Thyroid gland (tissue), 4 donors: ENCODE measurements at places on chromosomes 2 and 18.

DNA sequence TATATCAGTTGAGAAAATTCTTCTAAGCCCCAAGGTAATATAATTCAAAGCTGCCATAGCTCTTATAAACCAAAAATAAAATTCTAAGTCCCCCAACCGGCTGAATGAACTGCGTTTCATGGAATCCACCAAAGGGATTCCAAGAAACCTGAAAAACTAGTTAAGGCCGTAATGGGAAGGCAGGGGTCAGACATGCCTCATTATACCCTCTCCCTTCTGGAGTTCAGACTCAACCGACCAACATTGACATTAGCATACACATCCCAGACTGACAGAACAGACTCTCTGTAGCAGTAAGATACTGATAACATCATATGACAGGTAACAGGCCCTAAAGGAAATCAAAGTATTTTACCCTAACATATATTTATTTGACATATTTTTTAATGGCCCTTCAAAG lies 31.4 kb upstream of the PHLPP1 start:
- DNase-seq, result no peak
- H3K27me3 ChIP-seq, result no peaks in the 10 kb centered on the region
- H3K27ac ChIP-seq, result no peak overlapping the region
- H3K36me3 ChIP-seq, result no peaks in the 10 kb centered on the region
- H3K4me1 ChIP-seq, result no peaks in the 10 kb centered on the region
- no peak overlapping the region for H3K4me3 ChIP-seq

DNA sequence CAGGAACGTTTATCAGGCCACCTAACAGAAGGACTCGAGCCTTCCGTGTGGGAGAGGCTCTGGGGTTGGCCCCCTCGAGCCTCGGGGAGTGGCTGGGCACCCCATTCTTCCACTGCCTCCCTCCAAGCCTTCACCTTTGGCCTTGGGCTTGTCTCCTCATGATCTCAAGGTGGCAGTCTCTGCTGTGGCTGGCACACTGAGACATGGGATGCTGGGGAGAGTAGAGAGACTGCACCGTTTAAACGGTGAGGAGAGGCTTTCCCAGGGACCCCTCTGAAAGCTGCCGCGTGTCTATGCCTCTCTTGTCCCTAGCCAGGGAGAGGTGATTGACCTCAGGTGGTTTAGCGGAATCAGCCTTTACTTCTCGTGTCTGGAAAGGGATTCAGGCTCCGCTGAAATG lies 71.0 kb downstream of the DCDC2C start:
- H3K4me1 ChIP-seq, result no peaks in the 10 kb centered on the region
- H3K27ac ChIP-seq, result no peak overlapping the region
- H3K36me3 ChIP-seq, result no peaks in the 10 kb centered on the region
- DNase-seq, result no peak
- no peaks in the 10 kb centered on the region for H3K27me3 ChIP-seq

DNA sequence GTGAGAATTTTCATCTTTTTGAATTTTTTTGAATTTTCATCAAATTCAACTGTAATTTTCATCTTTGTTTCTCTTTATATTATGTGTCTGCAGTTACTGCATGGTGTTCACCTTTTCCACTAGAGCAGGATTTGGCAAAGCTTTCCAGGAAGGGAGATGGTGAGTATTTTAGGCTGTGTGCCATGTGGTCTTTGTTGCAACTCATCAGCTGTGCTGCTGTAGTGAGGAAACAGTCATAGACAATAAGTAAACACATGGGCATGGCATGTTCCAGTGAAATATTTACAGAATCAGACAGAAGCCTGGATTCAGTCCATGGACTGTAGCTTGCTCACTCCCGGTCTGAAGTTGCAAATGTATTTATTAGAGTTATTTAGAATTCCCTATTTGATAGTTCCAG lies 120.4 kb downstream of the DCDC2C start:
- DNase-seq, result no peak
- no peaks in the 10 kb centered on the region for H3K27me3 ChIP-seq
- no peaks in the 10 kb centered on the region for H3K36me3 ChIP-seq
- H3K4me3 ChIP-seq, result no peak overlapping the region
- no peak overlapping the region for H3K27ac ChIP-seq

DNA sequence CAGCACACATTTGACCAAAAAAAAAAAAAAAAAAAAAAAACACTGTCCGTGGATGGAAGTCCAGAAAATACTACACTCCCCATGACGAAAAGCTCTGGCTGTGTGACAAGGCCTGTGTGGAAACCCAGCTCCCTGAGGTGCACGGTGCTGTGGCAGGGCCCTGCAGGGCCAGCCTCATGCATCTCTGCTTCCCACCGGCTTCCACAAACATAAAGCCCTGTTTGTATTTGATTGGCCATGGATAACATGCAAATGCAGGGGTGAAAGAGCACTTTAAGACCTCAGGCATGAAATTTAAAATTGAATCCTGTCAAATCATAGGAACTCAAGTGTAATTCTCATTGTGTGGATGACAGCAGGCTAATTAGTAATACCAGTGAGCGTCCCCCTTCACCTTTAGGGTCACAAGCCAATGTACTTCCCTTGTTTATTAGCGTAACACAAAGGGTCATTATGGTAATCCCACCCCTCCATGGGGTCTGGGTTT lies 757.2 kb downstream of the GALR1 start:
- H3K4me1 ChIP-seq, result no peaks in the 10 kb centered on the region
- no peaks in the 10 kb centered on the region for H3K36me3 ChIP-seq
- H3K4me3 ChIP-seq, result no peak overlapping the region
- no peak for DNase-seq
